ENCODE measurements at places on chromosomes 6 and 20. TPM values are rescaled to one million over a fixed set of nuclear protein-coding genes. Genes with fewer than 3 reads are reported as not detected.

The OXT gene
- not detected for polyA plus RNA-seq

The DNAH8 gene
- not detected for polyA plus RNA-seq

The RRAGD gene
- polyA plus RNA-seq, result 57.2 TPM

The SIRPB1 gene
- polyA plus RNA-seq, result 0.63 TPM

The RHAG gene
- 2.8 TPM for polyA plus RNA-seq

The CCR6 gene
- polyA plus RNA-seq, result not detected

The TMEM200A gene
- 0.27 TPM for polyA plus RNA-seq

The PREX1 gene
- polyA plus RNA-seq, result 9.0 TPM

The C6orf89 gene
- polyA plus RNA-seq, result 53.2 TPM

The HLA-G gene
- not detected for polyA plus RNA-seq

The ALDH8A1 gene
- 0.23 TPM for polyA plus RNA-seq

The PPP1R14C gene
- 92.8 TPM for polyA plus RNA-seq

The TMC2 gene
- not detected for polyA plus RNA-seq

The SLC2A10 gene
- polyA plus RNA-seq, result 4.6 TPM

The LRRC73 gene
- polyA plus RNA-seq, result 1.1 TPM

The C20orf173 gene
- not detected for polyA plus RNA-seq

The SIRPG gene
- not detected for polyA plus RNA-seq

The ACTL10 gene
- 0.27 TPM for polyA plus RNA-seq

The NCR2 gene
- polyA plus RNA-seq, result not detected

The BTNL2 gene
- not detected for polyA plus RNA-seq

The PRSS35 gene
- polyA plus RNA-seq, result 9.3 TPM

The OR12D3 gene
- not detected for polyA plus RNA-seq

The ZBTB12 gene
- polyA plus RNA-seq, result 2.4 TPM

The GGTLC1 gene
- not detected for polyA plus RNA-seq

The WFDC9 gene
- polyA plus RNA-seq, result not detected

All from right cardiac atrium (tissue), 5 donors.